NCI-H226 (cell line): ENCODE measurements at places on chromosomes 7 and 10.

DNA sequence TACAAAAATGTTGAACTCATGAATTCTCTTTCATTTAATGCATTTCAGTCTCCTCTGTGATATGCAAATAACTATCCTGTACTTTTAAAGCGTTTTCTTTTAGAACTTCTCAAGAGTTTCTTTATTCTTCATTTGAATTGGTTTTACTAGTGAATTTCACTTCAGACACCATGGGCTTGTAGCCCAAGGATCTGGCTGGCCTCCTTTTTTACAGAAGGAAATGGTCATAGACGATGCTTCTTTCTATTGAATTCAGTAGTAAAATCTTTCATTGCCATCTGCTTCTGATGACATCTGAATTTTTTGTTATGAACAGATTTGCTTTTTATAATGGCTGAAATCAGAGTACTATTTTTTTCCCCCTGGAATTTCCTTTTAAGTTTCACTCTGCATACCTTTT, 135.2 kb upstream of the ETV1 start:
- no peak for DNase-seq

DNA sequence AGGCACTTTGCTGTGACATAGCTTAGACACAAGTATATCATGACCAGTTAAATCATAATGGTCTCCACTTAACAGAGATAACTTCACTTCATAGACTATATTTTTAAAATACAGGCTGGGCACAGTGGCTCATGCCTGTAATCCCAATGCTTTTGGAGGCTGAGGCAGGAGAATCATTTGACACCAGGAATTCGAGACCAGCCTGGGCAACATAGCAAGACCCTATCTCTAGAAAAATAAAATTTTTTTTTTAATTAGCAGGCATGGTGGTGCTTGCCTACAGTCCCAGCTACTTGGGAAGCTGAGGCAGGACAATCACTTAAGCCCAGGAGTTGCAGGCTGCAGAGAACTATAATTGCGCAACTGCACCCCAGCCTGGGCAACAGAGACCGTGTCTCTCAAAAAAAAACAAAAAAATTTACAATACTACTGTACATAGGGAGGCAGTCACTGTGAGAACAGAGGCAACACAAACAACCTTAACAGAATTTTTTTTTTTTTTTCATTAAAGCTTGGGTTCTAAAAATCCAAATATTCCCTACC, 105.1 kb downstream of the USP6NL start:
- no peak for DNase-seq

DNA sequence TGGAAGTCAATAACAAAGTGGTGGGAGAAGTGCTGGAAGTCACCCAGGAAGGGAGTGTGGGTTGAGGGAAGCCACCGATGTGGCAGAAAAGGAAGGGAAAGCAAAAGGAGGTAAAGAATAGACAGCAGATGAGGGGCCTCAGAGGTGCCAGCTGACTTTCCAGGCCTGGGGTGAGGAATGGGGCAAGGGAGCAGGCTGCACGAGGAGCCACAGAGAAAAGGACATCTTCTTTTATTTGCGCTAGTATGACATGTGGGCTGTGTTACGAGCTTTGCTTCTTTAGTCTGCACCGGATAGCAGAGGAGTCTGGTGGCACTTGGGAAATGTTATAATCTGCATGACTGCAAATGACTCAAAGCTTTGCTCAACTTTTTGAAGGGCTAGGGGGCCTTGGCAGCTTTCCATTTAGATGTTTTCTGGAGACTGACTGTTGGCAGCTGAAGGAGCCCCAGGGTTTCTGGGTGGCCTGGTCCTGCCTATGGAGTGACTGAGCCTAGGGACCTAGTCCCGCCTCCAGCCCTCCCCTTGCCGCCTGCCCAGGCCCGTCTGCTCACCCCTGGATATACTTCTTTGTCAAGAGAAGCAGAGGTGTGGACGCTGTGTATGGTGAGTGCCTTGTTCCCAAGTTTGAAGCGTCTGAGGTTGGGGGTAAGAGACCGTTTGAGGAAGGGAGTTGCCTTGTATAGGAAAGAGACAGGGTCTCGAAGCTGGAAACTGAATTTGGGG, 5.1 kb downstream of the PRXL2A start:
- no peak for DNase-seq

- DNase-seq: no peak
Observed at GRCh38 chr7:134669388-134669787, 22.7 kb downstream of the BPGM start.
